ENCODE measurements at places on chromosomes 3 and 15.
A peak's percentile ranks its signal among the peaks of the same experiment; 100 is the strongest.

DNA sequence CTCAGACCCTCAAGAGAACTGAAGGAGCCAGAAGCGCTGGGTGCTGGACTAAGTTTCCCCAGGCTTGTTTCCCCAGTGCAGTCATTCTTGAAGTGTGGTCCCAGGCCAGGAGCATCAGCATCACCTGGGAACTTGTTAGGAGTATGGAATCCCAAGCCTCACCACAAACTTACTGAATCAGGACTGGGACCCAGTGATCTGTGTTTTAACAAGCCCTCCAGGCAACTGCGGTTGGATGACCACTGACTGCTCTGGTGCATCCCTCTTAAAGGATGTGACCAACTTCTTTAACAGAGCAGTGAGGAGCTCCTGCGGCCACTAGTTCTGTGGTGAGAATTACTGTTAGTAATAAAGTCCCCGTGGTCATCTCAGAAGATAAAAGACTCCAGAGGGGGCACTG is 62.4 kb upstream of the DAZL start:
- DNase-seq = no peak

- no peak for DNase-seq
These were observed 21.8 kb downstream of the UMPS start for GRCh38 chr3:124752051-124752450.

GRCh38 chr15:93662162-93662885 is 569.0 kb upstream of the MCTP2 start:
- no peak for DNase-seq

GRCh38 chr3:190401963-190402362 is 14.0 kb downstream of the CLDN16 start:
- DNase-seq = no peak

DNA sequence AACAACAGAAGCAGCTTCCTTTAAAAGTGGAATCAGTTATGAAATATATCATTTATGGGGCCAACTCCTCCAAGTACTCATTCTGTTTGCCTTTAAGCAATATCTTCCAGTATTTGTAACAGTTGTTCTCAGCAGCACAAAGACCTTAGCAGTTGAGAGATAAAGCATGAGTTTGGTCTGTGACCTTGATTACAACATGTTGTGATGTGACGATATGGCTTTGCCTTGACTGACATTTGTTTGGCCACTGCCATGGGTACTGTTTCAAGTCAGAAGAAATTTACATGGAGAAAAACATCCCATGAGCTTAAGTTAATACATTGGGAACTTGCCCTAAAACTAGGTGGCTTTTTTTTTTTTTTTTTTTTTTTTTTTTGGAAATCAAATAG is 175.1 kb upstream of the KBTBD8 start:
- DNase-seq = no peak

- no peak for DNase-seq
These were observed 730 bp downstream of the ZKSCAN7 start for GRCh38 chr3:44555723-44556122.

- no peak for DNase-seq
These were observed 104.0 kb upstream of the TBC1D5 start for GRCh38 chr3:17846466-17846865.

GRCh38 chr3:106552351-106553043 is 683.7 kb upstream of the CBLB start:
- DNase-seq = no peak

GRCh38 chr15:92324101-92324963 is 69.3 kb upstream of the ST8SIA2 start:
- DNase-seq = no peak

DNA sequence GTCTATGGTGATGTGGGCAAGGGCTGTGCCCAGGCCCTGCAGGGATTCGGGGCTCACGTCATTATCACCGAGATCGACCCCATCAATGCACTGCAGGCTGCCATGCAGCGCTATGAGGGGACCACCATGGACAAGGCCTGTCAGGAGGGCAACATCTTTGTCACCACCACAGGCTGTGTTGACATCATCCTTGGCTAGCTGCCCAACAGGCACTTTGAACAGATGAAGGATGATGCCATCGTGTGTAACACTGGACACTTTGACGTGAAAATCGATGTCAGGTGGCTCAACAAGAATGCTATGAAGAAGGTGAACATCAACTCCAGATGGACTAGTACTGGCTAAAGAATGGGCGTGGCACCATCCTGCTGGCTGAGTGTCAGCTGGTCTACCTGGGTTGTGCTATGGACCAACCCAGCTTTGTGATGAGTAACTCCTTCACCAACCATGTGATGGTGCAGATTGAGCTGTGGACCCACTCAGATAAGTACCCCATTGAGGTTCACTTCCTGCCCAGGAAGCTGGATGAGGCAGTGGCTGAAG is 6.1 kb upstream of the USP8 start:
- no peak for DNase-seq

GRCh38 chr3:39467394-39468107 is at the start of gene MOBP:
MOBP (plus strand) TSS chr3:39467680; CDS start chr3:39502070, 34,390 bp downstream.
- DNase-seq = no peak

DNA sequence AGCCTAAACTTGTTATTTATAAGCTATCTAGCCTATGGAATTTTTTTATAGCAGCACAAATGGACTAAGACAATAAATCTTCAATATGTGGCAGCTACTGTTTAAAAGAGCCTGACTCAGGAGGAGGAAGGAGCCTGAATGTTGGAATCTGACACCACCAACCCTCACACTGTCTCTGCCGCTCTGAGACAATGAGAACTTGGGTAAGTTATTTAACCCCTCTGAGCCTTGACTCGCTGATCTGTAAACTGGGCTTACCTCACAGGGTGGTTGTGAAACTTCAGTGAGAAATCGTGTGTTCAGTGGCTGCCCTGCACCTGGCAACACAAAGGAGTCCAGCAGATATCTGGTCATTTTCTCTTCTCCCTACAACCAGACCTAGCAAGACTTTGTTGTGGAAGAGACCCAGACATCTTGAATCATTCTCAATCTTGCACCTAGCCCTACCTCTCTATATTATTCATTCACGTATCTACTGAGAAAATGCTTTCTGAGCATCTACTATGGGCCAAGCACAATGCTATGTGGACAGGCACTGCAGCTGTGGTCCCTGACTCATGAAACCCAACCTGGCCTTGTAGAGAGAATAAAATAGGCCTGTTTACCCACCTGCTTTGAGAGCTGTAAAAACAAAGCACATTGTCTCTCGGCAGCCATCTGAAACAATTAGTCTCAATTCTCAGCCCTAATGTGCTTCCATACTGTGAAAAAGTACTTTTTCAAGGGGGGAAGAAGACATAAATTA is 81.9 kb upstream of the SLC25A36 start:
- DNase-seq = no peak

DNA sequence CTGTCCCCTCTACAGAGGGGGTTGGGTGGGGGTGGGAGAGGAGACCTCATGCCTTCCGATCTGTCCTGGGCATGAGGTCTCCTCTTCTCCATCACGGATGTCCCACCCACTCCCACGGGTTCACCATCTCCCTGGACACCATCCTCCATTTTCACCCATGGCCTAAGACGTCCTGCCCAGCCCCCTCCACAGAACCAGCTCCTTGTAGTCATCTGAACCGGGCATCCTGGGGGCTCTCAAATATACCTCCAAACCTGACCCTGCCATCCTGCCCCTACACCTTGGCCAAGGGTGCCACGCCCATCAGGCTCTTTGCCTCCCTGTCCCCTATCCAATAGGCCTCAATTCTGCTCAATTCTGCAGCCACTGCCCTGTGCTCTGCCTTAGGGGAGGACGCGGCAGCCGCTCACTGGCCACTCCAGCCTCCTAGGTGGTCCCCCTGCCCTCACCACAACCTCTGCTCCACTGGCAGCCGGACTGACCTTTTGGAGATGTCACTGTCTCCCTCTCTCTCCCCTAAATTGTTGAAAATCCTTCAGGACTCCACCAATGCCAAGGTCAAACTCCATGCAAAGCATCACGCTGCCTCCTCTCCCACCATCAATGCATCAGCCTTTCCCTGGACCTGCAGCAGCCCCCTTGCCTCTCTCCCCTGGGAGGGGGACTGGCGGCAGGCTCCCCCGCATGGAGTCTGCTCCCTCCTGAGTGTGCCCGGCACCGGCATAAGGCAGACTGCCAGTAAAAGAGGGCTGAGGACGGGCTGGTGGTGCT is 9.4 kb upstream of the ANPEP start:
- DNase-seq = no peak

GRCh38 chr3:72728958-72729467 is 119.2 kb downstream of the SHQ1 start:
- no peak for DNase-seq

DNA sequence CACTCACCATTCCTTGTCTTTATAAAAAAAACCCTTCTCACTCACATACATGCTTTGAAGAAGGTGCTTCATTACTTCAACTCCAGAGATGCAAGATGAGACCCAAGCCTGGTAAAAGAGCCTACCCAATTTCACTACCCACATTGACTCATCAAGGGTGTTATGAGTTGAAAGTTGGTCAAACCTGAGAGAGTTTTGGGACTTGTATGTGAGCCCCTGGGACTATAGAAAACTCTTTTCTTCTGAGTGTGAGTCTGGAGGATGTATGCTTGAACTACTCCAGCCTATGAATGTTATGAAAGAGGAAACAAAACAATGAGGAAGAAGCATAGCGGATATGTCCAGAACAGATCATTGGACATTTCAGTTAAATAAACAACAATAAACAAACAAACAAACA is 106.5 kb upstream of the SATB1 start:
- no peak for DNase-seq

- DNase-seq = peak; percentile 8
These were observed 107.8 kb downstream of the LIPC start for GRCh38 chr15:58539548-58539947.

DNA sequence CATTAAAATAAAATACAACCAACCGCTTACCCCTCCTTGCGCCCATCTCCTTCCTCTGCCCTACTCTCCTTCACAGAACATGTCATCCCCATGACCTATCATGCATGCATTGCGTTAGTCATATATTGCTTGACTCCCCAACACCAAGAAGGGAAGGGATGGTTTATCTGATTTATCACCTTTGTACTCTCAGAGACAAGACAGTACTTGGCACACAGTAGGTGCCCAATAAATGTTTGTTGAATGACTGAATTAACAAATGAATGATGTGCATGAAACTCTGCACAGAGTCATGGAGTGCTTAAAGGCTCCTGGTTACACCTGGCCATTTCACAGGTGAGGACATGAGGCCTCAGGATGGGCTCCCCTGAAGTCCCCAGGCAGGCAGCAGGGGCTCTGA is 59.7 kb downstream of the IQSEC1 start:
- no peak for DNase-seq

GRCh38 chr3:188319569-188319968 is 165.6 kb downstream of the LPP start:
- DNase-seq = peak; percentile 39

GRCh38 chr3:159902546-159903314 is 85.9 kb upstream of the IL12A start:
- DNase-seq = no peak

- DNase-seq = no peak
These were observed 477.6 kb downstream of the ZNF385D start for GRCh38 chr3:21273259-21274025.

GRCh38 chr3:195005251-195005620 is 265.7 kb downstream of the XXYLT1 start:
- peak; percentile 51 for DNase-seq

DNA sequence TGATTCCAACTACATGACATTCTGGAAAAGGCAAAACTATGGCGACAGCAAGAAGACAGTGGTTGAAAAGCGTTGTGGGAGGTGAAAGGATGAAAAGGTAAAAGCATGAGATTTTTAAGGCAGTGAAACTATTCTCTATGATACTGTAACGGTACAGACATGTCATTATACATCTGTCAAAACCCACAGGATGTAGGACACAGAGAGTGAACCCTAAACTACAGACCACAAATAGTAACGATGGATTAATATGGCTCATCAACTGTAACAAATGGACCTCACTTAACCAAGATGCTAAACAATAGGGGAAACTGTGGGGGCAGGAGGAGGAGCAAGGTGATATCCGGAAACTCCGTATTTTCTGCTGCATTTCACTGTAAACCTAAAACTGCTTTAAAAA is 39.1 kb downstream of the MYO9A start:
- no peak for DNase-seq

GRCh38 chr15:71152542-71152941 is 37.3 kb downstream of the THSD4 start:
- no peak for DNase-seq

DNA sequence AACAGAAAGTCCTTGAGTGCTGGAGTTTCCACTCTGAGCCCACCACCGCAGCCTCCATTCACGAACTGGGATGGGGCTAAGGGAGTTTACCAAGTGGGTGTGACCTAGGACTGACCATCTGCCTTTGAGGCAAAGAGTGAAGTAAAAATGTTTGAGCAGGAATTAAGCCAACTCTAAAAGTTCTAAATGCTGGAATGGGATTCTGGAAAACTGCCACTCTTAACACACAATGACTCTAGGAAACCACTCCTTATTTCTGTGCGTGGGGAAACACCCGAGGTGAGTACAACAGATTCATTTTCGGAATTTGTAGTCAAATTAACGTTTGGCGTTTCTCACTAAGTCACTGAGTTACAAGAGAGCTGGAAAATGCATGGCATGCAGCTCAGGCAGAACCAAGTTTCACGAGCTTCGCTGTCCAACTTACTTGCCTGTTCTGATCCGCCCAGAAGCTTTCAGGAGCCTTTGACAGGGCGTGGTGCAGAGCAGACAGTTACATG is 31.6 kb downstream of the ISL2 start:
- no peak for DNase-seq

DNA sequence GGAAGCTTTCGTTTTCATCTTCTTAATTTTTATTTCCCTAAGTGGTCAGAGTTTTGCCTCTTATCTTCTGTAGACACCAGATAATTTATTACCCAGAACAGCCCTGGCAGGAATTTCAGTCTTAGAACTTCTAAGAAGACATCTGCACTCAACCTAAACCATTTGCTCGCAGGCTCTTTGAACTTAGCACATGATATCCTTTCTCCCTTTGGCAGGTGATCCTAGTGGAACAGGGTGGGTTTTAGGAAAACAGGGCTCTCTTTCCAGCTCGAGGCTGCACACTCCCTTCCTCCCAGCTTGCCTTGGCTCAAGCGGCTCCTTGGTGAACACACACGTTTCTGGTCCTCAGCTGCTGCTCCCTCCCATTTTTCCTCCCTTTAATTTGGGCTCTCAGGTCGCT is 116.5 kb downstream of the THSD4 start:
- no peak for DNase-seq

GRCh38 chr3:112003321-112004080 is 4.8 kb downstream of the TAGLN3 start:
- DNase-seq = no peak

- DNase-seq = peak; percentile 65
These were observed 18.5 kb downstream of the MINAR1 start for GRCh38 chr15:79450648-79451047.

- DNase-seq = no peak
These were observed 286.4 kb downstream of the UBE2E2 start for GRCh38 chr3:23489300-23490158.

- no peak for DNase-seq
These were observed 55.8 kb downstream of the PRKCI start for GRCh38 chr3:170277833-170278580.
